ENCODE measurements at places on chromosomes 2 and 18. TPM values are rescaled to one million over a fixed set of nuclear protein-coding genes. Genes with fewer than 3 reads are reported as not detected.

The LYPD6B gene
- 0.69 TPM for total RNA-seq

The AFG3L2 gene
- 46.7 TPM for total RNA-seq

GRCh38 chr2:239978411-239978810, 46.7 kb downstream of the NDUFA10 start:
- no peak for DNase-seq

GRCh38 chr18:51251625-51252024, 54.1 kb upstream of the MEX3C start:
- no peak for DNase-seq

DNA sequence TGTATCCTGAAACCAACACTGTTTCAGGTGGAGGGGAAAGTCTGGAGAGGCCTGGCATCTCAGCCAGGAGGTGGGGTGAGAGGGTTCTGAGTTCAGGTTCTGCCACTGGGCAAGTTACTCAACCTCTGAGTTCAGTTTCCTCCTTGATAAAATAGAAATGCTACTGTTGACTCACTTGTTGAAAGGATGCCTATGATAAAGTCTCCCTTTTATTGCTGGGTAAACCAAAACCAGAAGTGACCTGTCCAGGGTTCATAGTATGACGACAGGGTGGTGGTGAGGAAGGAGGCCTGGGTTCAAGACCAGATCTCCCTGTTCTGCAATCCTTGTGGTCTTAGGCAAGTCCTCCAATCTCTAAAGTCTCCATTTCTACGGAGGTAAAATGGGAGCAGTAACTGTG, 232.7 kb downstream of the PRKCE start:
- no peak for DNase-seq
